Activated CD4-positive, alpha-beta T cell treated with anti-CD3 and anti-CD28 coated beads, Interleukin-2, amount 10 ng/mL, durations not matched to agents 7 days and 5 days (primary cell): ENCODE measurements at places on chromosomes 13 and 19.

- H3K4me1 ChIP-seq, result no peaks in the 10 kb centered on the region
- peaks cover 4% of the 10 kb centered on the region for H3K36me3 ChIP-seq
- DNase-seq, result no peak
- H3K27ac ChIP-seq, result no peak overlapping the region
- H3K4me3 ChIP-seq, result no peak overlapping the region
- H3K27me3 ChIP-seq, result peaks cover 2% of the 10 kb centered on the region
Measured at GRCh38 chr19:34575206-34575605, 93.6 kb downstream of the WTIP start.

GRCh38 chr13:48775804-48776203 is 122.1 kb downstream of the CYSLTR2 start:
- H3K4me3 ChIP-seq, result no peak overlapping the region
- H3K4me1 ChIP-seq, result no peaks in the 10 kb centered on the region
- H3K36me3 ChIP-seq, result no peaks in the 10 kb centered on the region
- no peak overlapping the region for H3K27ac ChIP-seq

DNA sequence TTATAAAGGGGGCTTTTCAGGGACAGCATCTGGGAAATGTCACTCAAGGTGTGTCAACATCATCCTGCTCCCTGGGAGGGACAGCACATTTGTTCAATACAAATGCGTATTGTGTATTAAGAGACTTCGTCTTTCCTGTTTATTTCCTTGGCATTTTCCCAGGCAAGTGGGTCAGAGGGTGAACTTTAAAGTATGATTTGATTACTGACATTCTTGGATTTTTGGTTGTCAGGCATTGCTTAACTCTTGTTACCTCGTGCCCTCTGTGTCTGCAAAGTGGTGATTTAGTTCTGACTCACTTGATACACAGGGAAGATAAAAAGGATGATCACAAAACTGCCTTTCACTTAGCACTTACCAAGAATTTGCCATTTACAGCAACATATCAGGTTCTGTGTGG is 292.7 kb downstream of the SUCLA2 start:
- no peak overlapping the region for H3K27ac ChIP-seq
- H3K4me1 ChIP-seq, result peaks cover 2% of the 10 kb centered on the region
- H3K36me3 ChIP-seq, result no peaks in the 10 kb centered on the region
- DNase-seq, result no peak
- H3K27me3 ChIP-seq, result peaks cover 5% of the 10 kb centered on the region

DNA sequence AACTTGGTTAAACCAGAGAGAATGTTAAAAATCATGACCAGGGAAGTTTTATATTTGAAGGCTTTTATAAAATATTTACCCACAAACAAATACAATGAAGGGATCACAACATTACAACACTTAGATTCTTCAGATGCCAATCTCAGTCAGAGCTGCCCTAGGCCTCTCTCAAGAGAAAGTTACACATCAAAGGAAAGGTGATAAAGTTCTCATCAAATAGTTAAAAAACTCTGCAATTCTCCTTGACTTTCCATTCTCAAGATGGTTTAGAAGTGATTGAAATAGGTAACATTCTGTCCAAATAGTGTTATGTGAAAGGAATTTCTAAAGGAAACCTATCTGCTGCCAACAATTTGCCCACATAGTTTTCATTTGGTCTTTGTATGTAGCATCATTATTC is 1115.2 kb upstream of the MIR17HG start:
- no peak overlapping the region for H3K4me3 ChIP-seq
- no peak for DNase-seq
- no peak overlapping the region for H3K27ac ChIP-seq
- no peaks in the 10 kb centered on the region for H3K36me3 ChIP-seq
